ENCODE measurements at places on chromosomes 1 and 21.
A peak's percentile ranks its signal among the peaks of the same experiment; 100 is the strongest.

DNA sequence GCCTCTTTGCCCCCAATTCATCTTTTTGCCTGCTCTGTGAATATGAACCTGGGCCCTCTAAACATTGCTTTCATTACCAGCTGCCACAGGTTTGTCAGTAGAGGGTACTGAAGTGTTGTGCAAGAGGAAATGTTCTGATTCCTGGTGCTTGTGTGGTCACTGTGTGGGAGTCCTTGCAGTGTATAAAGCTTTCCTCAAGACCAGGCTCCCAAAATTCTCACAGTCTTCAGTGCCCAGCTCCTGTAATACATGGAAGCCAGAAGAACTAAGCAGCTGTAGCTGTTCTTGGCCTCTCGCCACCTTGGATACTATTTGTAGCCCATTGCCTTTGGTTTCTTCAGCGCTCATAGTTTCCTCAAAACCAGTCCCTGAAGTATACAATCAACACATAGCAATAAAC lies 1046.2 kb downstream of the BRINP3 start:
- no peak for DNase-seq

GRCh38 chr21:36491209-36491910 lies 11.4 kb upstream of the CLDN14 start:
- DNase-seq: no peak

DNA sequence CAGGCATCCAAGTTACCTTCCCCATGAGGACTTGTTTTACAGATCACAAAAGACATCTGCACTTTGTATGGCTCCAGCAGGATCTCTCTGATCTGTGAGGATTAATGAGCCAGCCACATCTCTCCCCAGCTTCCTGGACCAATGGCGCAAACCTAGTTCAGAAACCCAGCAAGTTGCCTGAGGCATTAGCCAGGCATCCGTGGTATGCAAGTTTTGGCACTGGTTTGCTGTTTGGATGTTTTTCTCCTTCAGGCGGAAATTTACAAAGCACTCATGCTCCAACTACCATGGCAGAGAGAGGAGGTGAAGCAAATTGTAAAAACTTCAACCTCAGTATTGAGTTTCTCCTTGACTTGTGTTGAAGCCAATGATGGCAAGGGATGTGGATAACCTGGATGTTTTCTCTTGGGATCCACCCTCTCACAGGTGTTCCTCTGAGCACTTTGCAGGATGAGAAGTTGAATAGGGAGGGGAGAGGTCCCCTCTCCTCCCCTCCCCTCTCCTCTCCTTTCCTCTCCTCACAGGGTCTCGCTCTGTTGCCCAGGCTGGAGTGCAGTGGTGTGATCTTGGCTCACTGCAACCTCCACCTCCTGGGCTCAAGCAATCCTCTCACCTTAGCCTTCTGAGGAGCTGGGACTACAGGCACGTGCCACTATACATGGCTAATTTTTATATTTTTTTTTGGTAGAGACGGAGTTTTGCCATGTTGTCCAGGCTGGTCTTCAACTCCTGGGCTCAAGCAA lies 25.6 kb upstream of the ENO1 start:
- no peak for DNase-seq

DNA sequence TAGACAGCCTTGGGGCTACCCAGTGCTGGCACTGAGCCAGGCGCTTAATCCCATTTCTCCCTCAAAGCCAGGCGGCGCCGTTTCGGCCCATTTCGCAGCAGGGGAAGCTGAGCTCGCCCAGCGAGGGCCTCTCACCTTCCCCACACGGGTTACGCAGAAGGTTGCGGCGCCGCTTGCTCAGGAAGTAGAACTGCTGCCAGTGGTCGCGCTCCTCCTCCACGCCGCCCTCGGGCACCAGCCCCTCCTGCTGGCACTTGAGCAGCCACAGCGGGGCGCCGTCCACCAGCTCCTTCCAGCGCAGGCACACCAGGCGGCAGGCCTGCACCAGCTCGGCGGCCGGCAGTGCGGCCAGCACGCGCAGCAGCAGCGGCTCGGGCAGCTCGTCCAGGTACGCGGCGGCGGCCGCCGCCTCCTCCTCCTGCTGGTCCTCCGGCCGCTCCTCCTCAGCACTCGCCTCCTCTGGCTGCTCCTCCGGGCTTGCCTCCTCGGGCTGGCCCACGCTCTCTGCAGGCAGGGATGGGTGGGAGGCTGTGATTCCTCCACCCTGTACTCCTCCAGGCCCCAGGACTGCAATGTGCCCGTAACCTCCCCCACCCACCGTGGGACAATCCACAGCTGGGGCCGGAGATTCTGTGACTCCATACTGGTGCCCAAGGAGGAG lies 3.8 kb downstream of the FBXO2 start:
- DNase-seq: peak; percentile 18

GRCh38 chr1:174768516-174768915 lies 231.2 kb upstream of the CACYBP start:
- no peak for DNase-seq

- DNase-seq: no peak
Observed at GRCh38 chr1:41294216-41294615, 52.1 kb upstream of the SCMH1 start.

DNA sequence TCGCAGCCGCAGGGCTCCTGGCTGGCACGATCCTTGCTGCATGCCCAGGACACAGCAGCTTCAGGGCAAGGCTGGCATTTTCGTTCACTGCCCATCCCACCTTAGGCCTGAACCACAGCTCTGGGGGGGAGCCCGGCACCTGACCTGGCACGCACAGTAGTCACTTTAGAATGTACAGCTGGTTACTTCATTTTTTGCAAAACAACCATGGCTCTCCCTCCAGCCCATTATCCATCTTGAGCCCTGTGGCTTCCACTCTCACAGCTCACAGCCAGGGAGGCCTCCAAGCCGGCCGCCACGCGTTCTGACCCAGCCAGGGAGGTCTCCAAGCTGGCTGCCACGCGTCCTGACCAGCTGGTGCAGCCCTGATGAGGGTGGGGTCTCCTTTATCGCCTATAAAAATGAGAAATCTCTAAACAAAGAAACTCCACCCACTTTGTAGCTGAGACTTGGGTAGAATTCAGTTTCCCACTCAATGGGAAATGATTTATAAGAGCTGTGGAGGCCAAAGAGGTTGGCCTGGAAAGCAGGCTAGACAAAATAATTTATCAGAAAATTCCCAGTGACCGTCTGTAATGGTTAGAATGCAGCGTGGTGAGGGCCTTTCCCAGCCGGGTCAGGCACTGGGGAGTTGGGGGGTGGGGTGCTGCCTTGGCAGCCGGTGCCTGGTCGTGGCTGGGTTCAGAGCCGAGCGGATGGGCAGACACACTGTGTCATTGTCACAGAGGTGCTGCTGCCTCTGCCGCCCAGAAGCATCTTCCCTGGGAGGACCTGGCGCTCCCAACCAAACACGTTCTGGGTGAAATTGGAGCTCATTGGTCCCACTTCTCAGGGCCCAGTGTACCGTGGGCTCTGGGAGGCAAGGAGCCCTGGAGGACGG lies 54.6 kb upstream of the ACTRT2 start:
- DNase-seq: no peak

GRCh38 chr1:60213253-60213652 lies 139.7 kb upstream of the C1orf87 start:
- DNase-seq: no peak

GRCh38 chr1:184482136-184482535 lies 95.3 kb downstream of the C1orf21 start:
- DNase-seq: no peak

DNA sequence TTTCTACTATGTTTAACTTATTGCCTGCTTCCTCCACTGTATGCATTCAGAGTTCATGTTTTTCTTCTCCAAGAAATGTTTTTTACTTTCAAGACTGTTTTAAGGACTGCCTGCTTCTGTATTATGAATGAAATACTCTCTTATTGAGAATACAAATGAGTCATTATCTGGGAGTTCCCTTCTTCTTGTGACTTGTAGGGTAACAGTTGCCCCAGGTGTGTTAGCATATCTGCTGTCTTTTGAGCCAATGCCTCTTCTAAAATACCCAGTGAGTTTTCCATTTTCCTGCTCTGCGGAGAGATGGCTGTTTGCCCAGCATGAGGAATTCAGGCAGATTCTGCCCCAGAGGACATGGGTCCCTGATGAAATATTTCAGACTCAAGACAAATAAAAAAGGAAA lies 34.1 kb upstream of the ST6GALNAC5 start:
- DNase-seq: no peak

DNA sequence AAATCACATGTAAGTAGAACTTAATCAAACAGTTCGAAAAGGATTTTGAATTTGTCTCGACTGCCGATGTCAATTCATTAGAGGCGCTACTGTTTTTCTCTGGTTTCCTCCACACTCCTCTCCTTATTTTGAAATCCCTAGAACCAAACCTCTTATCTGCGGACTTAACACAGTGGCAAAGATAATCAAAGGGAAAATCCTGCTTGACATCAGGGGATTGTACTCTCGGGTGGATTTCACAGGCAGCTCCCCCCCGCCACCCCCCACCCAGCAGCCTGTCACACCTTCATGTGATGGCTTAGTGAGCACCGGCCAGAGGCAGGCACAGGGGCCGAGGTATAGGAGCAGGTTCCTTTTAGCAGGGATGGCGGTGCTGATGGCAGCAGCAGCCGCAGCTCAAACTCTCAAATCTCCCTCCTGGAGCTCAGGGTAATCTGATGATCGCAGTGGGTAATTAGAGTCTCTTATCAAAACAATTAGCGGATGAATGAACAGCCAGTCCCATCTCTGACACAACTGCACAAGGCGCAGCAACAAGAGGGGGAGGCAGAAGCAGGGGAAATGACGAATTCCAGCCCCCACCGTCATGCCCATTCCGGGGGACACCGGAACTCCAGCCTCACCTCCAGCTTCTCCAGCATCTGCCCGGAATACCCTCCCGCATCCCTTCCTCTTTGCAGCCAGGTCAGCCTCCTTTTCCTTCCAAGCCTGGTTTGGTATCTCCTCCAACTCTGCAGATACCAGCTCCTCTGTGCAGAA lies 80.3 kb downstream of the SSBP3 start:
- DNase-seq: no peak

DNA sequence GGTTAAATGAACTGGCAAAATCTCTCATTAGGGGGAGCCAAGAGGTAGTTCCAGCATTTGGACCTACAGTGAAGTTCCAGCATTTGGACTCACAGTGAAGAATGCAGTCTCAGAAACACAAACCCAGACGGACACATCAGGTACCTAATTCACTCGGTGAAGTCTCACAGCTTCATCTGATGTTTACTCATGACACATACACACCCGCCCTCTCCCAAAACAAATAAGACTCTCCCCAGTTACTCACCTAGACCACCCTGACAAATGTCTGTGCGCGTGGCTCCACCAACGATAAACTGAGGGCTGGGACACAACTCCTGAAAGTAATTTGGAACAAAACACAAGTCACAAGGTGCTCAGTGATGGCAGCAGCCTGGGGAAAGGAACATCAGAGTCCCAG lies 11.4 kb downstream of the CAPN8 start:
- DNase-seq: no peak

GRCh38 chr1:110339407-110340206 lies 430 bp downstream of the RBM15 start:
- peak; percentile 30 for DNase-seq

DNA sequence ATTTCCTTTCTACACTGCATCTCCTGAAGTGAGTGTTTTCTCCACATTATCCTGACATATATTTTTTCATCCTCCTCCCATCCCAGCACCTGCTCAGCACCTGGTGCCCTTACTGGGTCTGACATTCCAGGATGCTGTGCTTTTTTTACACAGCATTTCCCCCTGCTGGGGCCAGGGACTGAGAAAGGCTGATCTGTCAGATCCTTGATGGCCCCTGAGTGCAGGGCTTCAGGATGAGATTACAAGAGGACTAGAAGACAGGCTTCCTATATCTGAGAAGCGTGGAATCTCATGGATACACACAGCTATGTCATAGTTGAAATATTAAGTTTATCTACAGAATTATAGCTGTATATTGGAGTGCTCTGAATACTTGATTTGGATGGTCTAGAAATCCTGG lies 24.4 kb downstream of the RCAN1 start:
- DNase-seq: no peak

DNA sequence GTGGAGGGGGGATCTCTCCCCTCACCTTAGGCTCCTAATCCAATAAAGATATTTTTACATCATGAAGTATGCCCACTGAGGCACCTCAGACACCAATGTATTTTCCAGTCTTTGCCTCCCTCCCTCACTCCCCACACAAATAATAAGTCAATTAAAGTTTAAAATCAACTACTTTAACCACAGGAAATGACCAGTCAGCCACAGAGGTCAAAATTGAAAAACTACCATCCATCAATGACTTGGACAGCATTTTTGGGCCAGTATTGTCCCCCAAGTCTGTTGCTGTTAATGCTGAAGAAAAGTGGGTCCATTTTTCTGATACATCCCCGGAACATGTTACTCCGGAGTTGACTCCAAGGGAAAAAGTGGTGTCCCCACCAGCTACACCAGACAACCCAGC lies 70.6 kb upstream of the DYNLT5 start:
- no peak for DNase-seq

DNA sequence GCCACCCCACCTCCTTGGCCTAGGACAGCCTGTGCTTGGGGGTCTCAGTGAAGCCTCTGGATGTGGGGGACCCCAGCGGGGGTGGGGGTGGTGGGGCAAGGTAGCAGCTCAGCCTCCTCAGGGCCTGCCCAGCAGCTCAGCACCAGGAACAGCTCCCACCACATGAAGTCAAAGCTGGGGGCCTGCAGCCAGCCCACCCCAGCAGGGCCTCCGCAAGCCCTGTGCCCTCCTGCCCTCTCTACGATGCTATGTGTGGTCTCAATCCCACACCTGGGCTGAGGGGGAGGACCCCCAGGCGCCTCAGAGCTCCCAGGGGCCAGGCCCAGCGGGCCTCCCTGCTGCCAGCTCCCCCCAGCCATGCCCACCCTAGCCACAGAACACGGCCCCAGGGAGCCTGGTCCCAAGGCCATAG lies 18.6 kb downstream of the PANK4 start:
- DNase-seq: no peak

DNA sequence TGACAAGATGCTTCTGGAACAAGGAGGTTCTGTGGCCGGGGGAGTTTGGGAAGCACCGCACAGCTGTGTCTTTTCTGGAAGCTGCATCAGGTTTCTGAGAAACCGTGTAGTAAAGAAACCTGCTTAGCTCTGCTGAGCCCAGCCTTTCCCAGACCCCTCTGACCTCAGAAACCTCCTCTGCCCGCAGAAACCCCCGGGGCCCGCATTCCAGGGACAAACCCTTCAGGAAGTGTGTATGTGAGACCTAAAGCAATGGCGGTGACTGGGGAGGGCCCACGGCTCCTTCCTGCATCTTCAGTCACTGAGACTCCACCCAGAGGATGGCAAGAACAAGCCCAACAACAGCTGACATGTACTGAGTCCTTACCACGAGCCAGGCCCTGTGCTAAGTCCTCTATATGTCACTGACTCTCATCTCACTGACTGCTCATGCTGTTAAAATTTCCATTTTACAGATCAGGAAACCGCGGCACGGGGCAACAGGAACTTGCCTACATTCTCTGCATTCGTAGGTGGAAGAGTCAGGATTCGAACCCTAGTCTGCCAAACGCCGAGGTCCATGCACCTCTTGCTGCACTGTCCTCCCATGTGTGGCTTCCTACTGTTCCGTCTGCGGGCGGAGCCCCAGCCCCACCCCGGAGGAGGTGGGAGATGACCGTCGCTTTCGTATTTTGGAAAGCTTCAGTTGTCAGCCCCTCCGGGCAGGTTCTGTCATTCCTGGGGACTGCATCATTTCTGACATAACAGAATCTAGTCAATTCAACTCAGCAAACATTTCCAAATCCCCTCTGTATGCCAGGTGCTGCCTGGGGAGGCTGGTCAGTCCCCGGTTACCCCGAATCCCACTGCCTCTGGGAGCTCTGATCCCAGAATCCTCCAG lies 73.3 kb upstream of the KLHDC7A start:
- DNase-seq: no peak

- DNase-seq: no peak
Observed at GRCh38 chr1:184970691-184971161, 3.6 kb downstream of the NIBAN1 start.

Data from NCI-H774 (cell line).